ENCODE measurements at places on chromosomes 12 and 14.
A peak's percentile ranks its signal among the peaks of the same experiment; 100 is the strongest.

GRCh38 chr14:94632305-94632590, 20.1 kb downstream of the SERPINA3 start:
- no peak for DNase-seq

- DNase-seq = no peak
These were observed 1.1 kb downstream of the TXNDC16 start for GRCh38 chr14:52551205-52551604.

DNA sequence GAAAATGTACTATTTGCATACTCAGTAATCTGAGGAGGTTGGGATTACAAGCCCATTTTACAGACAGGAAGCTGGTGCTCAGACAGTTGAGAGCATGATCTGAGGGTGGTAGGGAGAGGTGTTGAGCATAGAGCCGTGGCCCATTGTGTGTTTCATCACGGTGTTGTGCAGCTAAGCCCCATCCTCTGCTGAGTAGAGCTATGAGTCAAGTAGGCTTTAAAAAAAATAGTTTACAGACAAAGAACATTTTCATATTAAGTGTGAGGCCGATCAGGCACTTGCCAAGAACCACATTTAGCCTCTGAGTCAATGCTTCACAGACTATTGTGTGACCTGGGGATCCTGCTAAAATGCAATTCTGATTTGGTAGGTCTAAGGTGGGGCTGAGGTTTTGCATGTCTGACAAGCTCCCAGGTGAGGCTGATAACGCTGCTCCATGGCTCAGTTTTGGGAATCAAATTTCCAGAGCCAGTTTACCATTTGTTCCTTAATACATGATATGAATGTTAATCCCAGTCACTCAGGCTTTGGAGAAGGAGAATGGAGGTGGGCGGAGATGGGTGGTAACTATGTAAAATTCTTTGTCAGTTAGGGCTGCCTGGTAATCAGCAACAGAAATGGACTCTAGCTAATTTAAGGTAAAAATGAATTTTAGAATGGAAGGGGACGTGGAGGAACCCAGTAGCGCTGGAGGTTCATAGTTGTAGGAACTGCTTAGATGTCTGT, 22.2 kb downstream of the ZNF664 start:
- DNase-seq = no peak

DNA sequence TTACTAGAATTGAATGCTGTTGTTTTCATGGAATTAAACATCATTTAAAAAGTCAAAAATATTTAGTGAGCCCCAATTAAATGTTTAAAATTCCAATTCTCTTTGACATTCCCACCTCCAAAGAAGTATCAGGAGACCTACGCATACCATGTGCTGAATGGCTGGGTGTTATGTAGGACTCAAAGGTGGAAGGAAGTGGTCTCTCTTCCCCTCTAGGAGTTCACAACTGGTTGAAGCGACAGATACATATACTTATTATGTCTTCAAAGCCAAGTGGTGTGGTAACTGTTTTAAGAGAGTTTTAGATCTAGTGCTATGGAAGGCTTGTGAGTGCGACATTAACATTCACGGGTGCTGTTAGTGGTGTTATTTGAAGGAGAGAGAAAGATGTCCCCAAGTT, 464.0 kb downstream of the ATP23 start:
- DNase-seq = no peak

DNA sequence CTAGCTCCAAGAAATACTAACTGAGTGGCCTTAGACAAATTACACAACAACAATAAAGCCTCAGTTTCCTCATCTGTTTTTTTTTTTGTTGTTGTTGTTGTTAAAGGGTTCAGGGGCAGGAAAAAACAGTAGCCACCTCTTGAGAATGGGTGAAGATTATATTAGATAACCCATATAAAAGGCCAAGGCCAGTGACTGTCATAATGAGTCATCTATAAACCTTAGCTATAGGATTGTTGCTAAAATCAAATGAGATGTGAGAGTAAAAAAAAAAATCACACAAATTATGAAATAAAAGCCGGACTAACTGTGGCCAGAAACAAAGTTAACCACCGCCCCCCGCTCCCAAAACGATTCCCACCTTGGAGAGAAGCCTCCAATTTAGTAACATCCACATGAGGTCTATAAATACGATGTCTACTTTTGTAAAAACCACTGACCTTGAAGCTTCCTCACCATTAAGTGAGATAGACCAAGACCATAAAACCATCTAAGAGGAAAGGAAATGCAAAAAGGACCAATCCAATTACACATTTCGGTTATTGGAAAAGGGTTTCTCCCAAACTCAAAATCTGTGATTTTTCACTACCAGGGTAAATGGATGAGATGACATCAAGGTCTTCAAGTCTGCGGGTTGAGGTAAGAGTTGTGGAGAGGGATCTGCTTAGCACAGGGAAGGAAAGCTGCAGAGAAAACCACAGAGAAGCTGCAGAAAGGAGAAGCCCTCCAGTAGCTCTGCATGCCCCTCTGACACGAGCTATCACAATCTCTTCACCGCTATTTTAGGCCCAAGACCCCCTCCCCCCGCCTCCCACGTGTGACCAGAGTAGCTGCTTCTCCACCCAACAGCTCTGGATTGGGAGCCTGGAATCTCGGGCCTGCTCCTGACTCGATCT, 1.0 kb downstream of the NAA25 start:
- DNase-seq = no peak

DNA sequence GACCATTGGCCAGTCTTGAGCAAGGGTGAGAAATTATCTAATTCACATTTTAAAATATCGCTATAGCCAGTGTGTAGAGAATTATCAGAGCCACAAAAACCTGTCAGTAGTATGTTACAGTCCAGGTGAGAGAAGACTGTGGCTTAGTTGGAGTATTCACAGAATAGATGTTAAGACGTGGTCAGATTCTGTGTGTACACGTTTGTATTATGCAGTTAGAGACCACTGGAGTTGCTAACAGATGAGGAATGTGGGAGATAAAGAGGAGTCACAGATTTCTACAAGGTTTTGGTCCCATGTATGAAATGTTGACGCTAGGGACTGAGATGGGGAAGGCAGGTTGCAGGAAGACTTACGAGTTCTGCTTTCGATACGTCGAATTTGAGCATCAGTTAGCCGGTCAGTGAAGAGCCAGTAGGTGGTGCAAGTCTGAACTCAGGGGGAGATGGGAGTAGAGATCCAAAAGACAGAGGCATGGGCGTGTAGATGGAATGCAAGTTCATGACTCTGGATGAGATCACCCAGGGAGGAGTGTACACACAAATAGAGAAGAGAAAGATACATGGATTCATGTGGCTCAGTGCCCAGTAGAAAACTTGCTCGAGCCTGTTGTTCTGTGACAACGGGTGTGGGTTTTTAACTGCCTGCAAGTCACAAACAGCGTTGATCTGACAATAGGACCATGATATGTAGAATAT, 114.8 kb upstream of the FLRT2 start:
- DNase-seq = peak; percentile 64

DNA sequence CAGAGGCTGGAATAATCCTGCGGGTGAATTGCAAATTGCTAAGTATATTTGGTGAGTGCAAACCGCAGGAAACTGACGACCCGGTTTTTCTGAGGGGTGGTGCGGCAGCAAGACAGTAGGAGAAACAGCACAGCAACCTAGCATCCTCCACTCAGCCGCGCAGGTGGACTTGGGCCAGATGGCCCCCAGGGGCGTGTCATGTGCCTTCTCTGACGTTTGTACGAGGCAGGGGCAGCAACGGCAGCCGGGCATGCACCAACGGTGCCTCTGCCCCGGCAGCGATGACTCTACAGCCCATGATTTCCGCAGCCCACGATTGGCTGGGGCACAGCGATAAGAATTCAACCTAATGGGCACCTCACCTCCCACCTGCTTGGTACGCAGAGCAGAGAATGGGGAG, 11.1 kb upstream of the CLEC2A start:
- DNase-seq = peak; percentile 70

GRCh38 chr12:128813392-128813791, 10.4 kb downstream of the SLC15A4 start:
- DNase-seq = no peak

DNA sequence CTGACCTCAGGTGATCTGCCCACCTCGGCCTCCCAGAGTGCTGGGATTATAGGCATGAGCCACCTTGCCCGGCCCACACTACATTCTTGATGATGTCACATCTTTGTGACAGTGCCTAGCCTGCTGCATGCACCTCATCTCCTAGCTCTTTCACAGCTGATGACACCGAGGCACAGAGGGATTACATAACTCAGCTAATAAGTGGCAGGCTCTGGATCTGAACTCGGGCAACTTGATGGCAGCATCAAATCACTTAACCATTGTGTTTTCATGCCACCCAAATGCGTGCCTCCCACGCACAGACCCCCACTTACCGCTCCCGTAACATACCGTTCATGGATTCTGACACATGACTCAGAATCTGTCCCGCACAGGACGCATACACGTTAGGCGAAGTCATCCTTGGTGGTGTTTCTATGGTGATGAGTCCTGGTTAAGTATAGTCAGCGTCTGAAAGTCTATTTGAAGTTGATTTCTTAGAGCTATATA, 7.4 kb downstream of the TMEM120B start:
- DNase-seq = no peak

DNA sequence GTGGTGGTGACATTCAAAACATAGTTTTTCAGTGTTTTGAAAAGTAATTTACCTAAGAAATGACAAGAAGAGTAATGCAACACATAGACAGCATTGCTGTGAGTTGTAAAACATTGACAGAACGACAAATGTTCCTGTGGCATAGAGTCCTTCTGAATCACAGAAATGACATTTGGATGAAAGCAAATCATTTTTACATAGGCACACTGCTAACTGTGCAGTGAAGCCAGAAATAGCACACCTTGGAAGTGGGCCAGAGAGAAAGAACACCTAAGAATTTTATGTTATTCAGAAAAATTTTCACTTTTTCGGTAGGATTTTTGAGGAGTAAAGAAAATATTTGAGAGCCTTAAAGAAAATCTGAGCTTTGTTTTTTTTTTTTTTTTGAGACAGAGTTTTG, 100.6 kb downstream of the ANO4 start:
- DNase-seq = no peak

- no peak for DNase-seq
These were observed 37.9 kb downstream of the TSPAN9 start for GRCh38 chr12:3115078-3115477.

- peak; percentile 44 for DNase-seq
These were observed 1.9 kb downstream of the CACNA2D4 start for GRCh38 chr12:1916371-1917171.

- DNase-seq = no peak
These were observed 31.8 kb upstream of the RAD51AP1 start for GRCh38 chr12:4506870-4507269.

DNA sequence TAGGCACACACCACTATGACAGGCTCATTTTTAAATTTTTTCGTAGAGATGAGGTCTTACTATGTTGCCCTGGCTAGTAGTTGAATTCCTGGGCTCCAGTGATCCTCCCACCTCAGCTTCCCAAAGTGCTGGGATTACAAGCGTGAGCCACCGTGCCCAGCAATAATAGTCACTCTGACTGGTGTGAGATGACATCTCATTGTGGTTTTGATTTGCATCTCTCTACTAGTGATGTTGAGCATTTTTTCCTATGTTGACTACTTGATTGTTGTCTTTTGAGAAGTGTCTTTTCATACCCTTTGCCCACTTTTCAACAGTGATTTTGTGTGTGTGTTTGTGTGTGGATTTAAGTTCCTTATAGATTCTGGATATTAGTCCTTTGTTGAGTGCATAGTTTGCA, 26.3 kb downstream of the ATP2A2 start:
- no peak for DNase-seq

DNA sequence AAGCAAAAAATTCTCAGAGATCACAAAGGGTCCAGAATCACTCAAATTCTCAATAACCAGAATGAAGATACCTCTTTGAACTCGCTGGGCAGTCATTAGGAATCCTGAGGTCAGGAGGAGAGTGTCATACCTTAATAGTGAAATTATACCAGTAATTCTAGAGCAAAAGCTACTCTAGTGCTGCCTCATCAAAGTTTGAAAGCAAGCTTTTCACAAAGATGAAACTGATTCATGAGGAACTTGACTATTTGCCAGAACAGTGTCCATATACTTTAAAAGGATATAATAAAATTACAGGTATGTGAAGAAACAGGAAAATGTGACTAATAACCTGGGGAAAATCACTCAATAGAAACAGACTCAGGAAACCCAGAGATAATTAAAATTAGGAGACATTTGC, 44.5 kb downstream of the EML5 start:
- no peak for DNase-seq

Measured in NCI-H345 (cell line).